ENCODE measurements at places on chromosomes 2 and 18. TPM values are rescaled to one million over a fixed set of nuclear protein-coding genes. Genes with fewer than 3 reads are reported as not detected.

DNA sequence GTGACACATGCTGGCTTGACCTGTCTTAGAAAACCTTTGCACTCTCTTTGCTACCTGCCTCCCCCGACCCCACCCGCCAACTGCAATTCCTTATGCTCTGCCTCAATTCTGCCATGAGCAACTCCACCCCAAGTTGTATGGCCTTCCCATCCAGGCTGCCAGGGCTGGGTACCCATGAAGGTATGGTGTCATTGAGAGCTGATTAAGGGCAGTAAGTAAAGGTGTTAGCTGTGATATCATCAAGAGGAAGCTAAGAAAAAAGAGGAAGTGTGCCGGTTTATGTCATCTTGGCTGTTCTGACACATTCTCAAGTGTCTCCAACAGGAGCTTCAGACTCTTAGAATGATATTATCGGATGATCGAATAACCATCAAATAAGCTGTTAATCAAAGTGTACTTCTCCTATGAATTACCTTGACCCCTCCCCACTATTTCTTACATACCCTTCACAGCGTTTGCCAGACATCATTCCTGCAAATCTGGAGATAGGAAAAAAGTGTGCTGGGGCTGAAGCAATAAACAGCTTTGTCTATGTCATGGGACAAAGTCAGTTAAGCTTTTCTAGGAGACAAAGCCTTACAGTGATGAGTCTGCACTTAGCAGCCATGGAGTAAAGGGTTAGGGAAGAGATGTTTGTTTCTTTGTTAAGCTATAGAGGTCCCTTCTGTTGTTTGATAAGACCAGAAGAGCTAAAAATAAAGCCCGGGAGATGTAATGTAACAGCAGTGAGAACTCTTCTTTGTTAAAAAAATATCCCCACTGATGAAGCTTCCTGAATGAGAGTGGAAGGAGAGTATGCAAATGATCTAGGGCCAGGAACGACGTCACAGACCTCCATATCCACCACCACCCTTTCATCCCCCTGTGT is 40.4 kb upstream of the SMAD2 start:
- no peaks in the 10 kb centered on the region for H3K36me3 ChIP-seq
- H3K27me3 ChIP-seq, result no peaks in the 10 kb centered on the region
- no peak overlapping the region for H3K27ac ChIP-seq

Gene UGT1A3
- not detected for polyA plus RNA-seq

- no peak for DNase-seq
- H3K36me3 ChIP-seq, result no peaks in the 10 kb centered on the region
- H3K4me3 ChIP-seq, result no peak overlapping the region
- H3K27me3 ChIP-seq, result no peaks in the 10 kb centered on the region
- H3K27ac ChIP-seq, result no peak overlapping the region
- H3K4me1 ChIP-seq, result no peaks in the 10 kb centered on the region
Observed at GRCh38 chr2:215507836-215508235, 72.0 kb upstream of the FN1 start.

Gene EPHA4
- 0.80 TPM for polyA plus RNA-seq

Gene OLA1
- 48.3 TPM for polyA plus RNA-seq

- no peak overlapping the region for H3K4me3 ChIP-seq
- DNase-seq, result no peak
- peaks cover 16% of the 10 kb centered on the region for H3K4me1 ChIP-seq
- H3K27me3 ChIP-seq, result no peaks in the 10 kb centered on the region
Observed at GRCh38 chr2:210474776-210475175, 1.8 kb downstream of the LANCL1 start.

DNA sequence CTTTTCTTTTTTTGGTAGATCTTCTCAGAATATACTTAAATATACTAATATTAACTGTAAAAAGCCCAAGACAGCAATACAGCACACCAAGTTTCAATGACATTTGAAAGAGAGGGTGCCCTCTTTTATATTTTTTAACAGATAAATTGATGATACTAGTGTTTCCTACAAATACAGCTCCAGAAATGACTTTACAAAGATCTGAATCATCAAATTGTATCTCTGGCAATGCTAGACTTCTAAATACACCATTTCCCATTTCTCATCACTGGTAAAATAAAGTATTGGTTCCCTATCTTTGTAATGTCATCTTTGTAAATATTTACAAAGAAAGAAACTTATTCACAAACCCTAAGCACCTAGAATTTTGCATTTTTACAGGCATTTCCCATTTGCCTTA is 281.3 kb downstream of the EXOC6B start:
- H3K4me3 ChIP-seq, result no peak overlapping the region
- no peaks in the 10 kb centered on the region for H3K36me3 ChIP-seq
- no peak overlapping the region for H3K27ac ChIP-seq
- H3K4me1 ChIP-seq, result no peaks in the 10 kb centered on the region

- H3K4me1 ChIP-seq, result no peaks in the 10 kb centered on the region
- no peaks in the 10 kb centered on the region for H3K36me3 ChIP-seq
- no peaks in the 10 kb centered on the region for H3K27me3 ChIP-seq
- DNase-seq, result no peak
Observed at GRCh38 chr2:82120115-82120514, 1815.6 kb upstream of the LRRTM1 start.

DNA sequence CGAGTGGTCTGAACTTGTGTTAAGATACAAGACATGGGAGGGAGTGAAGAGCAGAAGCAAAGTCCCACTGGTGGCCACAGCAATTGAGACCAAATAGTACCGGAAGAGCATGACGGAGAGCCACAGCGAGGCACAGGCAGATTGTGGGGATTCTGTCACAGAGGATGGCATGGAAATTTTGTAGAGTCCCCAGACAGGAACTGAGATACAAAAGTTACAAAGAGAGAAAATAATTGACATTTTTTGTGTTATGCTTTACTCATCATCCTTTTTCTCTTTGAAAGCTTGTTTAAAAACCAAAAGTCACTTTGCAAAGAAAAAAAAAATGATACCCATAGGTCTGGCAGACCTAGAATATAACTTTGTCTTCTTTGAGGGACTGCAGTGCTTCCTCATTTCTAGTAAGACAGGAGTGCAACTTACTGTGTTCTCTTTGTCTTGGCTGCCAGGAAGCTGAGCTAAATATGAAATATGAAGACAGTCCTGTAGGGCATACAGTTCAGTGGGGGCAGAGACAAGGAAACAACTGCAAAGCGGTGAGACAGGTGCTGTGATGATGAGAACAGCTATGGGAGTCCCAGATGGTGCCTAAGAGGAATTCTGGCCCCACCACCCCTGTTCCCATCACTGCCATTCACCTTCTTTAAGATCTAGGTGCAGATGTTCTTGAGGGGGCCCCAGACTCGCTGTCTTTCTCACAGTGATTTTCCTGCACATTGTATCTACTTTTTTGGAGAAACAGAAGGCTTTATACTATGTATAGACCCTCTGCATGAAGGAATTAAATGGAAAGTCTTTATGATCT is 5.2 kb downstream of the ARHGAP25 start:
- peaks cover 84% of the 10 kb centered on the region for H3K4me1 ChIP-seq
- H3K36me3 ChIP-seq, result no peaks in the 10 kb centered on the region

GRCh38 chr18:34626404-34627136 is 83.5 kb upstream of the DTNA start:
- no peaks in the 10 kb centered on the region for H3K4me1 ChIP-seq
- no peaks in the 10 kb centered on the region for H3K27me3 ChIP-seq
- no peaks in the 10 kb centered on the region for H3K36me3 ChIP-seq

DNA sequence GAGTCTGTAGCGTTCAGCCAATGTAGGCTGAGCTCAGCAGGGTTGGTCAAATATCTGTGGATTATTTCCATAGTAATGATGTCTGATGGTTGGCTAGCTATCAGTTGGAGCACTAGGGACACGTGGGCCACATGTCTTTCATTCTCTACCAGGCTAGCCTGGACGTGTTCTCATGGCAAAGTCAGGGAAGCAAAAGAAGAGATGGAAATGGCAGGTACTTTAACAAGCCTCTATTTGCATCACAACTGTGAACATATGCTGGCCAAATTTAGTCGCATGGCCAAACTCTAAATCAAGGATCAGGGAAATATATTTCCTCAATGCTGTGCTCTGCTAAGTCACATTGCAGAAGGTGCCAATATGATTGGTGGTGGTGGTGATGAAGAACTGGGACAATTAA is 371.6 kb upstream of the CHST9 start:
- H3K36me3 ChIP-seq, result no peaks in the 10 kb centered on the region
- no peak overlapping the region for H3K4me3 ChIP-seq
- no peak overlapping the region for H3K27ac ChIP-seq
- H3K27me3 ChIP-seq, result no peaks in the 10 kb centered on the region
- DNase-seq, result no peak

Gene TRPM8
- 0.02 TPM for polyA plus RNA-seq

Gene IFT172
- polyA plus RNA-seq, result 48.4 TPM

DNA sequence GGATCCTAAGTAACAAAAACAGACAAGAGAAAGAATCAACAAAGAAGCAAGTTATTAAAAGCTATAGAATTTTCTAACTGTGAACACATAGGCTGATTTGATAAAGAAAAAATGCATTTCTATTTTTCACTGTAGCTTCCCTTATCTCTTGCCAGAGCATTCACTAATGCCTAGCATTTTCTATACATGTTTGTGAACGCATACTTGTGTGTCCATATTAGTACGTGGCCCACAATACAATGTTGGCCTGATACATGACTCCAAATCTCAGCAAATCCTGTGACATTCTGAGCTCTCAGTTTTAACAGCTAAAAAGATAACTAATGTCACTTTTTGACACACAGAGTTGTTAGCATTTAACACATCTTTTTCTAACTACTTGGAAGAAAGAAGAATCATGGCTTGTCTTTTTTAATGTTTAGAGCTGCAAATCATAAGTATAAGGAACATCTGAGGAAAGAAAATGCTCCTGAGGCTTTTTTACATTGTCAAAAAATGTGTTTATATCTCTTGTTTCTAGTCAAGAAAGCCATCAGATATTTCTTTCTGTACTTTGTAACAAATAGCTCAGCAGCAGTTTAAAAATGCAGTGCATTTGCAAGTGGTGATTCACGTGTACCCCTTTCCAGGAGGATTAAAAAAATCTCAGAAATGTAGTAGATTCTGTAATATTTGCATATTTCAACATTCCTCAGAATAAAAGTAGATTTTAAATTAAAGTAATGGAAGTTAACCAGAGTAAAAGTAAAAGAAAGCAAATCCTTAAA is 1646.8 kb upstream of the TMEFF2 start:
- no peaks in the 10 kb centered on the region for H3K4me1 ChIP-seq
- no peaks in the 10 kb centered on the region for H3K27me3 ChIP-seq
- no peak overlapping the region for H3K27ac ChIP-seq
- DNase-seq, result no peak
- H3K4me3 ChIP-seq, result no peak overlapping the region

GRCh38 chr2:187615364-187615763 is 61.1 kb upstream of the TFPI start:
- no peak overlapping the region for H3K4me3 ChIP-seq
- H3K27ac ChIP-seq, result no peak overlapping the region

Gene AGXT
- polyA plus RNA-seq, result 1.5 TPM

Gene MEP1B
- polyA plus RNA-seq, result not detected

GRCh38 chr2:154557906-154558305 is 140.6 kb upstream of the KCNJ3 start:
- H3K27ac ChIP-seq, result no peak overlapping the region
- no peaks in the 10 kb centered on the region for H3K4me1 ChIP-seq
- H3K27me3 ChIP-seq, result no peaks in the 10 kb centered on the region
- no peak for DNase-seq

DNA sequence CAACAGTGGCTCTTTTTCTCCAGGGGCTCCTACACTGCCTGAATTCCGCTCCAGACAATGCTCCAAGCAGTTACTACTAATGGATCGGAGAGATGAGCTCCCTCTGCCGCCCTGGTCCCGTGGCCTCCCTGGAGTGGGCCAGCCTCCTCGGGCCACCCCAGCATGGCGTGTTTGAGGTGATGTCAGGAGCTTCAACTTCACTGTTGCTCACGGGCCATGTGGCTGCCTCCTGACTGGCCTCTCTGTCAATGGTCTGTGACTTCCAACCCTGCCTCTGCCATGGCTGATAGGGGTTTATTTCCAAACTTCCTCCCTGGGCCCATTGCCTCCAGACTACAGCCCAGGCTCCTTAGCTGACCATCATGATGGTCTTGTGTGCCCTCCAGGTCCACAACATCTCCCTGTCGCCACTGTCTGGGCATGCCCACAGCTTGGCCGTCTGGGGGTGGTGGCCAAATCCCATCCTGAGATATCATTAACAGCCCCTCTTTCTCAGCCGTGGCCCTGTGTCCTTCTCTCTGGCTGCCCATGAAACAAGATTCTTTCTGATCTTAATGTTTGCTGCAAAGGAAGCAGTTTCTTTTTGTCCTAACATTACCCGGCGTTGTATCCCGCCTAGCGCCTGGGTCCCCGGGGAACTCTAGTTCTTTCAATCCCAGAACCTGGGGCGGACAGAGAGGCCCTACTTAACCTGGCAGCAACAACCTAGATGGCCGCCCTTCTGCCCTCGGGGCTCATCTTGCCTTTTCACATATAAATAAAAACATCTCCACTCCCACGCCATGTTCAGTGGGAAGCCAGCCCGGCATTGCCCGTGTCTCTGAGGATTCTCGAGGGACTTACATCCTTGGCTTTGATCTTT is 38.1 kb downstream of the ATOH8 start:
- DNase-seq, result peak; percentile 52
- no peak overlapping the region for H3K4me3 ChIP-seq
- H3K27ac ChIP-seq, result no peak overlapping the region
- no peaks in the 10 kb centered on the region for H3K36me3 ChIP-seq
- no peaks in the 10 kb centered on the region for H3K27me3 ChIP-seq
